ENCODE measurements at places on chromosomes 4 and X. TPM values are rescaled to one million over a fixed set of nuclear protein-coding genes. Genes with fewer than 3 reads are reported as not detected.

DNA sequence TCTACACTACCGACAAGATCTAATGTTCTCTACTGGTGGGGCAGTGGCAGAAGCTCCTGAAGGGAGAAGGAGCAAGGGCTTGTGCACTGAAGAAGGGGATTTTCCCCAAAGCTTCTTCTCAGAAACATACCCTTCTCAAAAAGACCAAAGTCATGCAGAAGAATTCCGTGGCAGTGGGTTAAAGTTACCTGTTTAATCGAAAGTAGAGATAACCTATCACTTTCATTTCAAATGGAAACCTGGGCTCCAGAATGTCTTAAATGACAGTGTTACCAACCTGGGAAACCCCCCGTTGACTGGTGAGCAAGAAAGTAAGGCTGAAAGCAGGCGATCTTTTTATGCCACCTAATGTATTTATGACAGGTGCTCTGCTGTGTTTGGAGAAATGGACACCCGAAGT is 92.5 kb upstream of the TEX13D start:
- no peak for DNase-seq

DNA sequence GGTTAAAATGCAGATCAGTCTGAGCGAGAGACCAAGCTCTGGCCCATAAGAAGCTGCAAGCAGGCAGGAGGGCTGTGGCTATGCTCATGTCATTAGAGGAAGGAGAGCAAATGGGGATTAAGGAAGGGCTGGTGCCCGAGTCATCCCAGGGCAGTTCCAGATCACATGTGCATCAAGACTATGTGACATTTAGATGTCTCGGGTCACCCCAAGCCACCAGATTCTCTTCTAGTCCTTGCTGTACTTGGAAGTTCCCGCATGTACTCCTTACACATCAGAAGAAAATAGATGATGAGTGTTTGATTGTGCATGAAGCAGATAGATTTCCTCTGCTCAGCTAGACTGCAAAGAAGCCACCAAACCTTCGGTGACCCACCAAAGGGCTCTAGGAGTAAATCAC is 42.1 kb upstream of the KLHL34 start:
- DNase-seq: no peak

DNA sequence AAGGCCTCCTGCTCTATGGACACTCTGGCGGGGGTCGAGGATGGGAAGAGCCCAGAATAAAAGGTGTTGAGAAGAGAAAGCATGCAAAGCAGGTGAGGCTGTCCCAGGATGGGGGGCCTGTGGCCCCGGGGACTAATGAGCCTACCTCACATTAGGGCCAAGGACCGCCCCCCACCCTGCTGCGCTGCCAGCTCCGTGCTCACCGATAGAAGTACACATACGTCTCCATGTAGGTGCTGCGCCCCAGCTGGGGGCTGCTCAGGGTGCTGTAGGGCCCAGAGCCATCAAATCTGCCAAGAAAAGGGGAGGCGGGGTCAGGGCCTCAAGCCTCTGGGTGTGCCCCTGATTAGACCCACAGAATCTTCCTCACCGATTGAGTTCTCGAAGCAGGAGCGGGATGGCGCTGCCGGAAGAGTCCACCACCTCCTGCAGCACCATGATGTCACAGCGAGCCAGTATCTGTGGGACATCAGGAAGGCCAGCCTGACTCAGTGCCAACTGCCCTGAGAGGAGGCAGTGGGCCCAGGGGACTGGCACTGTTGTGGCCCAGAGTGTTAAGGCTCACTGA is 4.3 kb downstream of the DNASE1L1 start:
- no peak for DNase-seq

DNA sequence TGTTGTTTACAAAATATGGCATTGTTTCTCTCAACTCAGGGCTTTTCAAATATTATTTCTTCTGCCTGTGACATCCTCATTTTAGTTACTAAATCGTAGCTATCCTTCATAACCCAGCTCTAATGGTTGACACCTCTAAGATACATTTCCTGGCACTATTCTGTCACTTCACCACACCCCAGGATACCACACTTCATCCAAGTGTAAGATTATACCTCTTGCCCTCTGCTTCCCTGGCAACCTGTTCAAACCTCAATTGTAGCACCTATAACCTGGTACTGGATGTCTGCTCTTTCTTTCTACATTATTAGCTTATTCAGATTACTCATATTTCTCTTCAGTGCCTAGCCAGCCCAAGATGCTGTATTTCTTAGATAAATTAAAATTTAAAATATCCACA is 175.7 kb upstream of the SPIN4 start:
- no peak for DNase-seq

- DNase-seq: no peak
Measured at GRCh38 chr4:8177552-8177951, 18.9 kb upstream of the ABLIM2 start.

The SRPX2 gene
- 61.9 TPM for total RNA-seq
